ENCODE measurements at places on chromosomes 5 and 9.

DNA sequence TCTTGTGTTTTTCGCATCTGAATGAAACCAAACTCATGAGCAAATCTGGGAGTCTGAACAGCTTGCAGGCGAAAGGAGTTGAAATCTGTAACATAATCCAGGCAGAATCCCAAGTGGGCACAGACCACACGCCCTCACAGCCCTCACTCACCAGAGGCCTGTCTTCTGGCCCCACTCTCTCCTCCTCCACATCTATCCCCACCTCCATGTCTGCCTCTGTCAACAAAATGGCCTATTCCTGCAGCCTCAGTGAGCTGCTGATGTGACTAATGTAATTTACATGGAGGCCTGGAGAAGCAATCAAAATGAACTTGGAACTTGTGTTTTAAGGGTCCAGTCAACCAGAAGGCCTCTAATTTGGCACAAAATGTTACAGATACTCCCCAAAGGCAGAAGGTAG lies 136.6 kb downstream of the GNA14 start:
- DNase-seq: no peak

DNA sequence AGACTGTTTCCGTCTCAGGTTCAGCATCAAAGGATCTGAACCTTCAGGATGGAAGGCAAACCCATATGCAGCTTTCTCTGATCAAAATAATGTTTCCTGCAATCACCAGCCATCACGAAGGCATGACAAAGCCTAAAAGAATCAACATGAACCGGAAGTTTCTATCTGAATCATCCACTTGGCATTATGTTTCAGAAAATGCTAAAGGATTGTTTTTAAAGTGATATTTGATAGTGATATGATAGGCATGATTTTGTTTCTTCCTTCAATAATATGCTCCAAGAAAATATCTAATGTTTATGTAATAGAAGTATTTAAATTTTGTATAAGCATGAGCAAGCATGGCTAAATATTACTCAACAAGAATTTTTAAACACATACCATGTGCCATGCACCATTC lies 219.6 kb downstream of the PLK2 start:
- DNase-seq: no peak

DNA sequence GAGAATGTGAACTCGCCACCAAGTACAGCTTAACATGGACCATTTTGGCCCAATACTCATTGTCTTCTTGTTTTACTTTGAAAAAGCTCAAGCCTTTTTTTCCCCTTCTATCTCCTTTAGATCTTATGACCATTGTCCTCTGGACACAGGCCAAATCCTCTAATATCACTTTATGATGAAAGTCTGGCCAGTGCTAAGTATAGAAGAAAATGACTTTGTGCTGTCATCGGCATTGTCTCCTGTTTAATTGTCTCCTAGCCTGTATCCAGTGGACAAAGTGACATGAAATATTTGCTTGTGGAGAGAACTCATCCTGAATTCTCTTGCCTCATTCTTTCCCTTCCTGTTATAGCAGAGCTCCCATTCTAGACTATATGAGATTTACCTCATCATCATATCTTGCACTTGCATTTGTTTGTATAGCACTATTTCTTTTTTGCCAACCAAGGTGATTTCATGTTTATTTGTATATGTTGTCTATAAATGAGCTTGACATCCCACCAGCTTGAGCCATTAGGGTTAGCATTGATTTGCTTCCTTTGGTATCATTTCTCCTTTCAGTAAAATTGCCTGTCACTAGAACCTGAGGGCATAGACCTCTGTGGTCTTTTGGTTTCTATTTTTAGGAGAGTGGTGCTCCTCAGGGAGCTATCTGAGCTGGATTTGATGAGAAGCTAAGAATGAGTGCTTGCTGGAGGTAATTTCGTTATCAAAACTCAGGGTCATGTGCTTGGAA lies 18.8 kb upstream of the TNFAIP8 start:
- DNase-seq: no peak

GRCh38 chr5:60888359-60889061 lies 44.4 kb upstream of the ELOVL7 start:
- DNase-seq: no peak

GRCh38 chr5:66867618-66868322 lies 271.6 kb downstream of the MAST4 start:
- DNase-seq: no peak

DNA sequence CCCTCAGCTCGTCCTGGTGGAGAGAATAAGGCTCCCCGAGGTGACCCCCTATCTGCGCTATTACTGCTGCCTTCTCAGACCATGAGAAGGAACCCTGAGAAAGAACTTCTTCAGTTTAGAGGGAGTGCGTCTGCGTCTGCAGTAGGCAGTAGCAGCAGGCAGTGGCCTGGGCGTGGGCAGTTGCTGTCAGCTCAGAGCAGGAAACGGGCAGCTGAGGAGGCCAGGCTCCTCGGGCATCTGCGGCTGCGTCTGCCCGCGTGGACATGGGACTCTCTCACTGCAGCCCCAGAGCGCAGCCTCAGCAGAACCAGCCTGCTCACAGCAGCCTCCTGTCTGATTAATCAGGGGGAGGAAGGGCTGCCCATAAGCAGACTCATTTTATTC lies 49.8 kb upstream of the FCN1 start:
- no peak for DNase-seq

GRCh38 chr5:130066644-130067043 lies 162.4 kb downstream of the CHSY3 start:
- no peak for DNase-seq

- no peak for DNase-seq
Observed at GRCh38 chr9:121133104-121133816, 58.5 kb downstream of the CNTRL start.

- DNase-seq: peak; percentile 99
Observed at GRCh38 chr5:117488976-117489500, 914.4 kb upstream of the SEMA6A start.

DNA sequence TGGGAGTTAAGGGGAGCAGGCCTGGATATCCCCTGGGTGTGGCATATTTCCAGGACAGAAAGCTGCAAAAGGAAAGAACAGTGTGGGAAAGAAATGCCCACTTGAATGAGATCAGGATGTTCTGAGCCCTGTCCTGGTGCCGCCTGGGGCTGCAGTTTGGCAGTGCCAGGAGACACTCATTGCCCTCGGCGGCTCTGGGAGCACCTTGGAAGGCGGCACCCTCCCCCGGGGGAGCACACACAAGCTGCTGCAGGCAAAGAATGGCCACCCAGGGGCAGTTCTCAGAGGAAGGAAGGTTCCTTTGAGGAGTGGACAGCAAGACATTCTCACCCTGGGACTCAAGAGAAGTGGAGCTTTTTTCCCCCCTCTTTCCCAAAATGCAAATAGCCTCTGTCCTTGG lies 305.3 kb downstream of the NTRK2 start:
- no peak for DNase-seq

DNA sequence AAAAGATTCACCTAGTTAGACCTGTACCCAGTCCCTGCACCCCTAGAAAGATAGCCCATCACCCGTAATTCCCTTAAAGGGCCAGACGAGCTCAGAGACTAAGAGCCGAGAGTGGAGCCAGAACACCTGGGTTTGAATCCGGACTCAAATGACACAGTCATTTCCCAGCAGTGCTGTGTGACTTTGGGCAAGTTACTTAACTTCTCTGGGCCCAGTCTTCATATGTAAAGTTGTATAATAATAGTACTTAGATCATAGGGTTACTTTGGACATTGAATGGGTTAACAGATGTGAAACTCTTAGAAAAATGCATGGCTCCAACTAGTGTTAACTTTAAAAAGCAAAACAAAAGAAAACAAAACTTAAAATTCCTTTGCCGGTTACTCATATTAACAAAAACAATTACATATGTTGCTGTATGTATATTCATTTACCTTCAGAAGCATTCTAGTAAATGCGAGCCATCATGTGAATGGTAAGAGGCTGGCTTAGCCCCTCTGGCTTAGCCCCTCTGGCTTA lies 40.4 kb upstream of the RASGRF2 start:
- no peak for DNase-seq

Data from NCI-H446 treated with DMSO at 0.1 percent for 48 hours (cell line).